LHCN-M2 (cell line): ENCODE measurements at places on chromosomes 2 and 18. TPM values are rescaled to one million over a fixed set of nuclear protein-coding genes. Genes with fewer than 3 reads are reported as not detected.

Gene RPRD1A
- 41.2 and 42.1 TPM in 2 replicates for total RNA-seq

Gene FOXD4L1
- total RNA-seq, result 0.06 TPM in 1 of 2 replicates, not detected in the other

Gene RESP18
- not detected in 2 replicates for total RNA-seq

Gene TYMS
- total RNA-seq, result 49.4 and 72.3 TPM in 2 replicates
